CD4-positive, alpha-beta T cell treated with Interleukin-1 beta for 1 hour (primary cell): ENCODE measurements at places on chromosomes 3 and 15.
A peak's percentile ranks its signal among the peaks of the same experiment; 100 is the strongest.

GRCh38 chr3:170044795-170045244, 7.0 kb downstream of the GPR160 start:
- DNase-seq: no peak

DNA sequence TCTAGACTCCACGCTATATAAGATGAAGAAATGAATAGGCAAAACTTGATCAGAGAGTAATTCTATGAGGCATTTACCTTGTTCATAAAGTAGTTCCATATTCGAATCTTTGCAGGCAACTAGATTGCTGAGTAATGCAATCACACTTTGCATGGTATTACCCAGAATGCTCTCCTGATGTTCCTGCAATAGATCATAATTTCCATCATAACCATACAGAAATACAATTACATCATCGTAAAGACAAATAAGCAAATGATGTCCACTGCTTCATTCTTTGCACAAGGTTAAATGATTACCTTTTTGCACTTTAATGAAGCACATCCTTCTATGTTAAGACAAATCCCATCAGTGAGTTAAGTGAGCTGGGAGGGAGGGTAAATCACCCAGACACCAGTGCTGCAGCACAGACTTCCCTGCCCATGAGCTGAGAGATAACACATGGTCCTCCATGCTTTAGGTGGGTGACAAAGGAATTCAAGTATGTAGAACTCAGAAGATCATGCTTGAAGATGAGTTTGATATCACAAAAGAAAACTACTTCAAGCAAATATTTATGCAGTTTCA, 366.7 kb downstream of the CTNNB1 start:
- no peak for DNase-seq

DNA sequence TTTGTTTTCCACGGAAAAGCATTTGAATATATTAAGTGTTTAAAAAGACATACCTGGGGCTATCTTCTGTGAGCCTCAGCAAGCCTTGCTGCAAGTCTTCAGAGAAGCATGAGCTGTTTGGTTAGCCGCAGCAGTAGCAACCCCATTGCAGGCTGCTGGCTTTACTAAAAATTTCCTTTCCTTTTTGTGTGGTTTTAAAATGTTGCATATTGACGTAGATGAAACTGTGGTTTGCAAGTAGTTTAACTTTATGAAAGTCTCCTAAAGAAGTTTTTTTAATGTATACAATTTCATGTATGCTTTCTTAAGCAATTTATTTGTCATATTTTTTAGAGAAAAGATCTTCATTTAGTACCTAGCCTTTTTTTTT, at the start of gene GPR171:
Gene GPR171 (minus strand): TSS at position 166 of the 370 bp plus-strand sequence. CDS start 3,830 bp downstream, outside the sequence.
- DNase-seq: peak; percentile 67

DNA sequence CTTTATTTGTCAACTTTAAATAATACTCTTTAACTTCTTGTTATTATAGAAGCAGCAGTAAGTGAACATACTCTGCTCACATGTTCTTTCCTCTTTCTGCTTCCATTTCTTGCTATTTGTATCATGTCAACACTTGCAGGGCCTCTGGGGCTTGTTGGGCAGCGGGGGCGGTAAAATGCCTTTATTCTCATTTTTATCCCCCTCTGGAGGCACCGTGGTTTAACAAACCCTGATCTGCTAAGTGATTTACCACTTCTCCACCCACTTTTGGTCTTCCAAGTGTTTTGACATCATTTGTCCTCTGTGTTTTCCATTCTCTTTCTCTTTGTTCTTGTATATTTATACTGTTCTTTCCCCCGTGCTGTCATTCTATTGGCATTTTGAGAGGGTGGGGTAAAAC, 33.9 kb downstream of the SCN10A start:
- no peak for DNase-seq

- DNase-seq: no peak
Measured at GRCh38 chr15:38090678-38091077, 156.2 kb downstream of the TMCO5A start.

- no peak for DNase-seq
Measured at GRCh38 chr3:43156812-43157455, 51.1 kb upstream of the POMGNT2 start.

DNA sequence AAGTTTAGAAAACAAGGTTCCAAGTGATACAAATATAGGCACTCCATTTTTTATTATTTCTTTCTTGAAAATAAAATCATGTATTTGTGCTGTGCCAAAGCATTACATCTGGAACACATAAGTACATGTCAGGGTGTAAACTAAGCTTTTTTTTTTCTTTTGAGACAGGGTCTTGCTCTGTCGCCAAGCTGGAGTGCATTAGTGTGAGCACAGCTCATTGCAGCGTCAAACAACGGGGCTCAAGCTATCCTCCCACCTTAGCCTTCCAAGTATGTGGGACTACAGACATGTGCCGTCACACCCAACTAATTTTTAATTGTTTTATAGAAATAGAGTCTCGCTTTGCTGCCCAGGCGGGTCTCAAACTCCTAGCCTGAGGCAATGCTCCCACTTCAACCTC, 9.0 kb downstream of the SPATA12 start:
- DNase-seq: no peak

DNA sequence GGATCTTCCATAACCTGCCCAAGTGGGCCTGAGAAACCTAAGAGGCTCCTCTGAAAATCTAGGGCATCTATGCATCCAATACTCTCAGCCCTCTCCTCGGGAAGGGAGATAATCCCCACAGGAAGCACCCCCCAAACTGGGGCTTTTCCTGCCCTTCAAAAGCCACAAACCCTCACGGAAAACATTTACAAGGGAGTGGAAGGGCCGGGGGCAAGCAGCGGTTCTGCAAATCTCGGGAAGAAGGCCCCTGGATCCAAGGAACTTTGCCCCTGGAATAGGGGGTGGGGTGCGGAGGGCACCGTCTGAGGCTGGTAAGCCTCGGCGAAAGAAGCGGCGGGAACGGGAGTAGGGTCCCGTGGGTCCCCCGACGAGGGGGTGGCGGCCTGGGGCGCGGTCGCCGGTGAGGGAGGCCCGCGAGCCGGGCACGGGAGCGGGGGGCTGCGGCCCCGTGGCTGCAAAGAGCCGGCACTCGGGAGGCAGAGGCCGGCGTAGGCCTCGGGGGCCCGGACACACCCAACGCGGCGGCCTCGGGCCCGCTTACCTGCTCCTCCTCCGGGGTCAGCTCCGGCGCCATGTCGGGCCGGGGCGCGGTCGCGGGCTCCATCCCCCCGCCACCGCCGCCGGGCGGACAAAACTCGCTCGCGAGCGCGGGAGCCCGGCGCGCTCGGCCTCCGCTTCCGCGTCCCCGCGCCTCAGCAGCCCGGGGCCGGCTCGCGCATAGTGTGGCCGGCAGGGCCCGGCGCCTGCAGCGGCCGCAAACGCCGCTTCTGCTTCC, 755 bp downstream of the PTPN9 start:
- DNase-seq: peak; percentile 21

GRCh38 chr3:60186359-60186758, 1064.9 kb downstream of the FHIT start:
- DNase-seq: no peak

GRCh38 chr15:91302588-91303439, 202.8 kb downstream of the SV2B start:
- peak; percentile 4 for DNase-seq

DNA sequence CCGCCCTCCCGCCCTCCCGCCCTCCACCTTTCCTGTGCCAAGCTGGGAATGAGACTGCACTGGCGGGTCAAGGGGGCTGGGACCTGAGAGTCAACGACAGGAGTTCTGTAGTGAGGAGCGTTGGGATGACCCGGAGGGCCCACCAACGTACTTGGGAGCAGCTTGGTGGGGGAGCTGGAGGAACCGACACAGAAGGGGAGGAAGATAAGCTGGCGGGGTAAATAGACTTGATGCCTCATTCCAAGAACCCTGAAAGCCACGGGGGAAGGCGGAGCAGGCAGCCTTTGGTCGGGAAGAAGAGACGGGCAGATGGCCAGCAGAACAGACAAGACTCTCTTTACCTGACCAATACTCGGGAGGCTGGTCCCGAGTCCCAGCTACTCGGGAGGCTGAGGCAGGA, 277 bp downstream of the FMN1 start:
- DNase-seq: no peak

DNA sequence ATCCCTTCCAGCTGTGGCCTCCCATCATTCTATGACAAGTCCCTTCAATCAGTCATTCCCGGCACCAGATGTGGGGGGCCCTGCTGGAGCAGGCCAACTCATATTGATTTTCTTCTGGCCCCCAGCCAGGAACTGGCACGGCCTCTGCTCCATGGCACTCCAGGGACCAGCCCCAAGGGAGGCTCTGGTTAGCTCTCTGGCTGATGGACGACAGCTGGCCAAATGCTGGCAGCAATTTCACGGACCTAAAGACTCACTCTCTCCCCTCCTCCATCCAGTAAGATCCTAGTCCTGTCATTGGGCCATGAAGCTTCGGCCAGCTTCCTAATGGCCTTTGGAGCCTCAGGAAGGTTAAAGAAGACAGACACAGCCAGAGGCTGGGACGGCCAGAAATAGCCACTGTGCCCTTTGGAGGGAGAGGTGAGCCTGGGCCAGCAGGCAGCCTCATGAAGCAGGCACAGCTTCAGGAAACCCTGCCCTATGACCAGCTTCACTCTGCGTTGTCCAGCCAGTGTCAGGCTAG, 131.0 kb downstream of the MEX3B start:
- DNase-seq: no peak
